Inflammatory macrophage treated with lipopolysaccharide for 4 hours (primary cell): ENCODE measurements at places on chromosomes 1 and 21.

GRCh38 chr1:35539073-35539823 lies 18.0 kb downstream of the KIAA0319L start:
- DNase-seq = no peak

DNA sequence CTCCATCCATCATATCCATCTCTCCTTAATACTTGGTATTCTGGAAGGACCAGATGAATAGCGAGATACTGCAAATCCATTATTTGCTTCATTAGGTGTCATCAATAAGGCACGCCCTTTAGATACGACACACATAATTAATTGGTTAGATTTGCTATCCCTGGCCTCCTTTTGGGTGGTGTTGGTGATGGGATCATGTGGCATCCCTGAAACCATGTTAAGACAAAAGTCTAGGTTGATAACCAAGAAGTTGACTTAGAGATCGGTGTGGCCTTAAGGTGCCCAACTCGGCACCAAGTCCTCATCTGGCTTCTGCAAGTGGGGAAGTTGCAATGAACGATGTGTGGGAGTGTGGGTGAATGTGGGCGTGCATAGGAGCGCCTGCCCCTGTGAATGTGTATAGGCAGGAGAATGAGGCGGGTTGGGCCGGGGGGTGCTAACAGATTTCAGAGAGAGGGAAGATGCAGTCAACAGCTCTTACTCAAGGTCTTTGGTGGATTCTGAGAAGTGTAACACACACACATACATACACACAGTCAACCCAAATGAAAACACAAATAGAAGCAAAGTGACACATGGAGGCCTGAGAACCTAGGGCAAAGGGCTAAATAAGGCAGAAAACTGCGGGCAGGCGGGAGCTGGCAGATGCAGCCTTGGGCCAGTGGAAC lies 415.7 kb upstream of the ESRRG start:
- DNase-seq = no peak

- no peak for DNase-seq
Observed at GRCh38 chr1:41611932-41612450, 127.5 kb upstream of the EDN2 start.

DNA sequence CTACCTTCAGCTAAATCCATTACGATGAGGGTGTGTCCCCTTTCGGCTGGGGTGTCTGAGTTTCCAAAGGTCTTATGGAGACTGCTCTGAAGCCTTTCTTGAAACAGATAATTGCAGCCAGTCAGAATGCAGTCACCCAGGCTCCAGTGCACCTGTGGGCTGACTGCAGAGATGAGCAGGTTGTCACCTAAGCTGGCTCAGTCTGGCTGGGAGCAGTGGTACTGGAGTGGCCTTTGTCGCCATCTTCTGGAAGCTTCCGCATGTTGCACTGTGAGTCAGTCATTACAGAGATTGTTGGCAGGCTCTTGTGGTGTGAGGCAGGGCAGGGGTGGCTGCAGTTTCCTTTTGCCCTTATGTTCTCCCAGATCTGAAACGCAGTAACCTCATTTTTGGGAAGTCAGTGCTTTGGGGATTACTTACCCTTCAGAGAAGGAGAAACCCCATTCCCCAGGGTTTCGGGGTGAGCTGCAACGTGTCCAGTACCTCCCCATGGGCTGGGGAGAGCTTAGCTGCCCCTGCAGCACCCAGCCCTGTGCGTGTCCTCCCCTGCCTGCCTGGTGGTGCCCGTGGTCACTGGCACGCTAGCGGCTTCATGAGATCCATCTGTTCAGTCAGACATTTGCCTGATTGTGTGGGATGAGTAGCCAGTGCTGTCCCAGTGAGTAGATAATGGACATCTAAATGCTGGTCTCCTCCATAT lies 48.0 kb downstream of the SMYD2 start:
- peak; percentile 71 for DNase-seq

DNA sequence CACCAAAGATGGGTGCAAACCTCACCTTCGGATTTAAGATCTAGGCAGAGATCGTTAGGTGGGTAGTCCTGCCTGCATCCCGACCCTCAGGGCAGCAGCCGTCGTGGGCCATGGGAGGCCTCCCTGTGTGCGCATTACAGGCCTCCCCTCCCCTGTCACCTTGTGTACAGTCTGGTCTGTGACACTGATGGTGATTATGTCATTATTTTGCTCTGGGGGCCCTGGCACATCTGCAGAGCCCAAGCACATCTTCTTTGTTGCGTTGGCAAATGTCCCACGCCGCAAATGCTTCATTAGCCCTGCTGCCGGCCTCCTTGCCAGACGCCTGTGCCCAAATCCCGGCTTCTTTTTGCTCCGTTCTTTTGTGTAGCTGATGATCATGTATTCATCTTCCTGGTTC lies 31.7 kb downstream of the PROX1 start:
- DNase-seq = no peak

GRCh38 chr1:210750468-210750867 lies 383.5 kb downstream of the KCNH1 start:
- no peak for DNase-seq

- DNase-seq = peak; percentile 95
Observed at GRCh38 chr21:46226920-46227599, 1.5 kb downstream of the LSS start.

DNA sequence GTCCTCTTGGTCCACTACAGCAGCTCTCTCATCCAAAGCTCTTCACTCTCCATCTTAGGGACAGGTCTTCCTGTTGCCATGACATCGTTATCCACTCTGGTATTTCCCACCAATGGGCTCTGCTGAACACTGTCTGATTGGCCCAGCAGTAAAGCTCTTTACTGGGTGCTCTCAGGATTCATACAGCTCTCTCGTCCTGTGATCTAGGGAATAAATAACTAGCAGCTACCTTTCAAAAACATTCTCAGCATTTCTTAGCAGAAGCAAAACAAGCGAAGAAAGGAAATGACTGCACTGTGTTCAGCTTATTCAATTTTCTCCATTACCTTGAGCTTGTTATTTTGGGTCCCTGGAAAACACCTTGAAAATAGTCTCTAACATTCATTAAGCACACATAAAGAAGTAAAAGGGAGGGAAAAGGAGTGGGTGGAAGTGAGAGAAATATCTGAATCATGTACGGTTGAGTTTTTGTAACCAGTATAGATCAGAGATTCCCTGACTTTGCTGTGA lies 163.4 kb upstream of the SGIP1 start:
- DNase-seq = peak; percentile 74

GRCh38 chr1:39115271-39116110 lies 89.0 kb upstream of the MACF1 start:
- peak; percentile 96 for DNase-seq

GRCh38 chr1:92136341-92136740 lies 56.2 kb downstream of the BTBD8 start:
- DNase-seq = no peak

- no peak for DNase-seq
Observed at GRCh38 chr1:216332462-216332861, 90.8 kb downstream of the USH2A start.

DNA sequence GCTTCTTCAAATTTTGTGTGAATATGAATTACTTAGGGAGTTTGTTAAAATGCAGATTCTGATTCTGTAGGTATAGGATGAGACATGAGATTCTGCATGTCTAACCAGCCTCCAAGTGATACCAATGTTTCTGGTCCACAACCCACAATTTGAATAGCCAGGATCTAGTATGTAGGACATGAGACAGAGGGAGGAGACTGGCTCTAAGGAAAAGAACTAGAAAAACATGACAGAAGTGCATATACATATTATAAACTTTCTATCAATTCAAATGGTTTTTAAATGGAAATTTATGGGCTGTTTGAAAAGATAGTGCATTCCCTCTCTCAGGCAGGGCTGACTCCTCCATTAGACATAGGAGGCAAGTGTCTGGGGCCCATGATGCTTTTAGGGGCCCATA lies 33.9 kb upstream of the NPL start:
- no peak for DNase-seq

DNA sequence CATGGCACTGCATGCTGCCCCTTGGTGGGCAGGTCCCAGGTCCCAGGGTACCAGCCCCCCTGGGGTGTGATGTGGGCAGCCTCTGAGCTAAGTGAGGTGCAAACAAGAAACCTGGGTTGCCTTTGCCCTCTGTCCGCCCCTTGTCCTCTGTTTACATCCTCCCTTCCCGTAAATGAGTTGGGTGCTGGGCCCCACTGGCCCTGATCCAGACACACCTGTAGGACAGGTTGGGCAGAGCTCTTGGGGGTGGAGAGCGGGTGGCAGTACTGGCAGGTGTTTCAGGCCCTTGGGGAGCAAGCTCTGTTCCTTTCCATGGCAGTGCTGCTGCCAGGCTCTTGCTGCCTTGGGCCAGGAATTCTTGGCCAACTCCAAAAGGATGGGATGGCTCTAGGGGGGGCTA lies 35.8 kb downstream of the ELF3 start:
- no peak for DNase-seq

GRCh38 chr1:226532553-226532952 lies 16.0 kb upstream of the STUM start:
- DNase-seq = no peak

GRCh38 chr21:44084496-44085241 lies 22.5 kb upstream of the PWP2 start:
- peak; percentile 17 for DNase-seq

DNA sequence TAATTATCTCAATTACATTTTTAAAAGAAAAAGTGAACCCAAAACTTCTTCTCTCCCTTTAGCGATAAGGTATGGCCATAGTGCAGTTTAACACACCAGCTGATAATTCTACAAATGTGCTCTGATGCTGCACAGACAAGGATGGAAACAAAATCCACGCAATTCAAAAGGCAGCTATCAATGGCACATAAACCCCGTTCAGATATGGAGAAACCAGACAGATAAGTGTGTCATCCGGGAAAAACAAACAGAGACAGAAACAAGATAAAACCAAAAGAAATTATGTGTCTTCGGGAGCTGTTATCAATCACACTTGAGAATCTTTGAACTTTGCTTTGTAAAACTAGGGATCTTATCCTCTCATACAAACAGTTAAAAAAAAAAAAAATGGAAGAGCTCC lies 73.6 kb downstream of the SIPA1L2 start:
- no peak for DNase-seq

DNA sequence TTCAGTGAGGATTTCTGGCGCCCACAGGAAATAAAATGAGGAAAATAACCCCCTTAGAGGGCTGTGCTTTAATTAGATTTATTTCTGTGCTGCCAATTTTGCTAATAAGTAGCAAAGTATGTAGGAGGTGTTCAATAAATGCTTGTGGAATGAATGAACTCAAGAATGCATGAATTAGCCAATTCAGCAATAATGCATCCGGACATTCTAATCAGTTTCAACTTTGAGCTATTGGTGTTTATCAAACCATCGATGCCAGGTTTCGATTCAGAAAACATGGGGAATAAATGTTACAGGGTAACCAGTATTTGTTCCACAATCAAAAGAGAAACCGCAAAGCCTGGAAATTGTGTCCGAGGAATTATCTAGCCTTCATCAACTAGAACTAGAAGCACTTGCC lies 353.2 kb downstream of the NTNG1 start:
- no peak for DNase-seq

DNA sequence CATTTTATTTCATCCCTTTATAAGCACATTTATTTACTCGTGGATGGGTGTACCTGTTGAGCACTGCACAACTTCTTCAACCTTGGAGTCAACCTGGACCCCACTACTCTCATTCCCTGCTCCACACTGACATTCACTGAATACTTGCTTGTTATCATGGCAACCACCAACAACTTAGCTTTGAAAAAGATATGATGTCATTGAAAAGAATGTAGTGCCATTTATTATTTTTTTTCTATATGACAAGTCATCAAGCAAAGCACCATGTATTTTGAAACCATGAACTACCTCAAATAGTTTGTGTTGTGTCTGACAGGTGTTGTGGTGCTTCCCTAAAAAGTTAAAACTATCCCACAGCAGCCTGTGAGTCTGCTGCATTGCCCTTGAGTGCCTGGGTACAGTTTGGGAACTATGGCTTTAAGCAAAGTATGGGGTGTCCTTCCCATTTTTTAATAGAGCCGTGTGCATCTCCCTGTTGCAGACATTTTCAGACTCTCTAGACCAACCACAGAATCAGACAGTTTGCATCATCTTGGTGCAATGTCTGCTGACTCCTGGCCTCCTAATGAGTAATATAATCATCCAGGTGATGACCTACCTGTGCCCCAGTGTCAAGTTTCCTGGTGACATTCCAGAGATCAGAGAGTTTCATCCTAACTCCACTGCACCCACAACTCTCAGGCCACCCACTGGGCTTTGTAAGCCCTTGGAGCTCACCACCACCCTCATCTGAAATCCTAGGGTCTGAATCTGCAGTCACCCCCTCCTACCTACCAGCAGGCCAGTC lies 339.7 kb upstream of the PROX1 start:
- DNase-seq = no peak

GRCh38 chr1:160256396-160257046 lies 5.8 kb downstream of the DCAF8 start:
- no peak for DNase-seq

DNA sequence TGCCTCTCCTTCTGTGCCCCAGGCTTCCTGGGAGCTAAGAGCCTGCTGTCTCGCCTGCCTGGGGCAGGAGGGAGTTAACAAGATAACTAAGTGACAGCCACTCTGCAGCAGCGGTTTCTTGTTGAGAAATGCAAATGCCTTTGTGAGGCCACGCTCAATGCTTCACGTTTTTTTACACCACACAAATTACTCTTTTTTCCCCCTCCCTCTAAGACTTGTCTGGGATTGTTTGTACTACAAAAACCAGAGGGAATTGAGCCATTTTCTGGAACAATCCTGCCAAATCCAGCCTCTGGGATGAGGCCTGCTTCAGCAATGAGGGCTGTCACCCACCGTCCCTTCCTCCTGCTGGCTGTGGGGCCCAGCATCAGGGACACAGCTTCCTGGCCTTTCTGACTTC lies 119.6 kb downstream of the ACTL8 start:
- DNase-seq = no peak

DNA sequence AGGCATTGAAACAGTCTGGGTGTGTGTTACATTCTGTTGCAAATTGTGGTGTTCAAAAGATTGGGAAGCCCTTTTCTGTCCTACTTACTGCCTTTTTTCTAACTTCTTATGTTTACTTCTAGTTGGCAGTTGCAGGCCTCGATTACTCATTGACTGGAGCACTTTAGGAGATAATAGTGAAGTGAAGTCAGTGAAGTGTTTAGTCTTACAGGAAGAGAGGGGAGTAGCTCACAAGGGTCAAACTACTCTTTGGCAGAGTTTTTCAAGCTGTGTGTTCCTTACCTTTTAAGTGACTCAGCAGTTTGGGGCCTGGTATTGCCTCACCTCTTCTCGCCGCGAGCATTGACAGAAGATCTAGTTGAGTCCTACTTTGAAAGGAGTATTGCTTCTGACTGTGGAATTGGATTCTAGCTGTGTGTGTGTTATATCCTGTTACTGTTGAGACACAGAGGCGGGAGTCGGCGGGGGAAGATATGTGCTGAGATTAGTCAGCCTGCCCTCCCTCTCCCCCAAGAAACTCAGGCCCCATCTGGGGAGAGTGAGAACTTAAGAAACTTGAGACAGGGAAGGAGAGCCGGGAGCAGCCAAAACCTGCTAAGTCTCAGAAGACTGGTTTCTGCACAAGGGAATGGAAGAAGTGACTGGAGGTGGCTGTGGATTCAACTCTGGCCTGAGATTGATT lies 19.3 kb downstream of the AHCYL1 start:
- peak; percentile 82 for DNase-seq
